Upper lobe of left lung (tissue), 6 donors: ENCODE measurements at places on chromosomes 11 and 22. TPM values are rescaled to one million over a fixed set of nuclear protein-coding genes. Genes with fewer than 3 reads are reported as not detected.

DNA sequence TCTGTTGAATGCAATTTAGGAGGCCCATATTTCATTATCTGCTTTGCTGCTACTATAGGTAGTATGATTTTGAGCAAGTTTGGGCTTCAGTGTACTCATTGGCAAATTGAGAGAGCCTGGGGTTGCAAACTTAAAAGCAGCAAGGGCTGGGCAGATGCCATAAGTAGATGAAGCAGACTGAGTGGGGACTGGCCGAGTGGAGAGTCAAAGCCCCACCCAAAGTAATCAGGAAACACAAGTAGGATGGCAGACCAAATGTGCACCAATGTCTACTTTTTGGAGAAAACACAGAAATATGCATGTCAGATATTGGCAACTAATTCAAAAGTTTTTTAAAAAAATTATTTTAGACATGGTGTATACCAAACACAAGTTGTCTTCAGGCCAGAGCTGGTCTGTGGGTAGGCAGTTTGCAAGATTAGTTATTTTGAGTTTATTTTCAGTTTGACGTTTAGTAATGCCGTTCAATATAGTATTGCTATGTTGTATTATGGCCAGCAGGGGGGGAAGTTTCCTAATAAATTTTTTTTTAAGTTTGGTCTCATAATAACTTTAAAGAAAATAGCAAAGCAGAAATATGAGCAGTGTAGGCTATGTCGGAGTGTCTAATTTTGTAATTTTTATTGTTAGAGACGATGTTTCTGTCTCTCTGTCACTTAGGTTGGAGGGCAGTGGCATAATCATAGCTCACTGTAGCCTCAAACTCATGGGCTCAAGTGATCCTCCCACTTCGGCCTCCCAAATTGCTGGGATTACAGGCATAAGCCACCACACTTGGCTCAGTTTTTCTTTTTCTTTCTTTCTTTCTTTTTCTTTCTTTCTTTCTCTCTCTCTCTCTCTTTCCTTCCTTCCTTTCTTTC, 105.1 kb downstream of the HIPK3 start:
- no peak for DNase-seq

DNA sequence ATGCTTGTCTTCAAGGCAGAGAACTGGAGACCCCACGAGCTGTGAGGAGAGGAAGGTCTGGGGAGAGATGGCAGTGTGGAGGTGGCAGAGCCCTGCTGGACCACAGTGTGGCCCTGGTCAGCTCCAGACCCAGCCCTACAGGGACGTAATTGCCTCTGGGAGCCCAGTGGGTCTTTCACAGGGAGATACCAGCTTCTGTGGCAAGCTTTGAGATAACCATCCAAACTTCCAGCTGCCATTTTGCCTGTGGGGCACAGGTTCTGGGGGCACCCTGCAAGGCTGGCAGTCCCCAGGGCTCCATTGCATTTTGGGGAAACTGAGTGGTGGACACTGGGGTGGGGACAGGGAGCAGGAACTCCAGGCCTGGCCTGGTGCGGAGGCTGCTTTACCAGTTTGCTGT, 10.2 kb upstream of the MPPED1 start:
- DNase-seq = no peak

DNA sequence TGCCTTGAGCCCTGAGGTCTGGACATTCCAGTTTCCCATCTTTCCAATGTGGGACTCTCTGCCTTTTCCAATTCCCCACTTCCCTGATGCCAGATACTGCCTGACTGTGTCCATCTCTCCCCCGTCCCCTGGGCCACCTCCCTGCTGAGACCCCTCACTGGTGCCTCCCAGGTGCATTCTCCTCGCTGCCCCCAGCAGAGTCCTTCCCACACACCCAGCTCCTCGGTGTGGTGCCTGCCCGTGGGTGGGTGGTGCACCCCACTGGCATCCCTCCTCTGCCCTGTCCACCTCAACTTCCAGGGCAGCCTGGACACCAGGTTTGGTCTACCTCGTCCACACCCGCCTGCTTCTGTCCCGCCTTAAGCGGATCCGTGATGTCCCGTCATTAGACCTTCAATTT, 4.9 kb upstream of the MRGPRF start:
- DNase-seq = peak; percentile 46

DNA sequence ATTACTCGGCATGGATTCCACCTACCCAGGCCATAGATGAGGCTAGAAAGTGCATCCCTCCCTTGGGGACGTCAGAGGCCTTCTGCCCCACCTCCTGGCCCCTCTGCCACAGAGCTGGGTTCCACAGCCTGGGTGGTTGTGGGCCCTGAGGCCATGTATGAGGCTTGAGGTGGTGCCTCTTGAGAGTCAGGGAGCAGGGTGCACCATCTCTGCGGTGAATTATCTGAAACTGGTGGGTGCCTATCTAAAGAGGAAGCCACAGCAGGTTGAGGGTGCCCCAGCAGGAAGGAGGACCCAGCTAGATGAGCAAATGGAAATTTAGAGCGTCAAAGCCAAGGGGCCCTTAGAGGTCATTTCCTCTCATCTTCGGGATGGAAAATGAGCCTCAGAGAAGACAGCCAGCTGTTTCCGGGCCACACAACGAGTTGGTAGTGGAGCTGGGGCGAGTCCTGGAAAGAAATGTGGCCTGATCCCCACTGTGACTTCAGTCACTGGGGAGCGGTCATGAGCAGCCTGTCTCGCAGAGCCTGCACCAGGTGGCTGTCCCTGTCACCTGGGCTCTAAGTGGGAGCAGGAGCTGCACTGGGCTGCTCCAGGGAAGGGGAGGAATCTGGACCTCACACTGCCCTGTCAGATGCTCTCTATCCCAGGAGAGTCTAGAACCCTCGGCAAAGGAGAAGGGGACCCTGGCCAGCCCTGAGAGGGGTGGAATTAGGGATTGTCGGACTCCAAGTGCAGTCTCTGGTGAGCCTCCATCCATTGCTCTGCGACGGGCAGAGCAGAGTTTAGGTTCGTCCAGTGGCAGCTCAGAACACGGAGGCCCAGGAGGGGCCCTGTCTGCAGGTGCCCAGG, 7.3 kb downstream of the ADORA2A start:
- DNase-seq = peak; percentile 56

GRCh38 chr22:37983860-37984791, at the start of gene SOX10:
TSS of gene SOX10 (minus strand) at chr22:37984555. CDS start at chr22:37983784, 771 bp downstream.
- DNase-seq = no peak

GRCh38 chr22:17266251-17266971, 47.2 kb upstream of the ADA2 start:
- DNase-seq = no peak

- DNase-seq = no peak
Measured at GRCh38 chr11:113048820-113049768, 87.9 kb downstream of the NCAM1 start.

DNA sequence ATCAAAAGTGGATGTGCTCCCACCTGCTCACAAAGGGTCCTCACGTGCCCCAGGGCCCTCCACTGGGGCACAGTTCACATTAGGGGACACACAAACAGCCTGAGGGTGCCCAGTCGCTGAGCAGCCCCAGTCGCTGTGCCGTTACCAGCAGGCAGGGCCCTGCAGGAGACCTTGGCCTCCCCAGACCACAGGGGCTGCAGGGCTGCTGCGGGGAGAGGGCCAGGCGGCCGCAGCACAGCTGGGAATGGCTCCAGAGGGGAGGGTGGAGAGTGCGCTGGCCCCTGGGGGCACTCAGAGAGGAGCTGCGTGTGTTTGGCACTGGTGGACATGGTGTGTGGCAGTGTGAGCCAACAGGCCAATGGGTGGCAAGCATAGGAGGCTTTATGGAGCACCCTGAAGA, 20.3 kb upstream of the PACSIN2 start:
- DNase-seq = no peak

- DNase-seq = no peak
Measured at GRCh38 chr11:27213232-27213660, 149.8 kb downstream of the CCDC34 start.

GRCh38 chr11:76802621-76803020, 19.5 kb downstream of the TSKU start:
- peak; percentile 19 for DNase-seq

DNA sequence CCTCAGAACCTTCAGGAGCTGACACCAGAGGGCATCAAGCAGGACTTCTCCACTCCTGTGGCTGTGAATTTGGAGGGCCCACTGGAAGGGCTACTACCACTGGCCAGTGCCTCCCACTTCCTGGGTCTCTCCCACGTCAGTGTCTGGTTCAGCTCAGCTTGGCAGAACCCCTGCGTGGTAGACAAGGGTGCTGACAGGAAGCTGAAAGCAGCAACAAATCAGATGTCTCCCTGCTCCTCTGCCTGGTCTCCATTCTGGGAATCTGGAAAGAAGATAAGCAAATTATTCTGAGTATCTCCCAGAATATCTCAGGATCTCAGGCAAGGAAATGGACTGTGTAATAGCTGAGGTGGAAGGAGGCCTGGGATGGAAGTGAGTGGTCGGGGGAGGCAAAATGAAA, 61.5 kb downstream of the TMPRSS5 start:
- no peak for DNase-seq

DNA sequence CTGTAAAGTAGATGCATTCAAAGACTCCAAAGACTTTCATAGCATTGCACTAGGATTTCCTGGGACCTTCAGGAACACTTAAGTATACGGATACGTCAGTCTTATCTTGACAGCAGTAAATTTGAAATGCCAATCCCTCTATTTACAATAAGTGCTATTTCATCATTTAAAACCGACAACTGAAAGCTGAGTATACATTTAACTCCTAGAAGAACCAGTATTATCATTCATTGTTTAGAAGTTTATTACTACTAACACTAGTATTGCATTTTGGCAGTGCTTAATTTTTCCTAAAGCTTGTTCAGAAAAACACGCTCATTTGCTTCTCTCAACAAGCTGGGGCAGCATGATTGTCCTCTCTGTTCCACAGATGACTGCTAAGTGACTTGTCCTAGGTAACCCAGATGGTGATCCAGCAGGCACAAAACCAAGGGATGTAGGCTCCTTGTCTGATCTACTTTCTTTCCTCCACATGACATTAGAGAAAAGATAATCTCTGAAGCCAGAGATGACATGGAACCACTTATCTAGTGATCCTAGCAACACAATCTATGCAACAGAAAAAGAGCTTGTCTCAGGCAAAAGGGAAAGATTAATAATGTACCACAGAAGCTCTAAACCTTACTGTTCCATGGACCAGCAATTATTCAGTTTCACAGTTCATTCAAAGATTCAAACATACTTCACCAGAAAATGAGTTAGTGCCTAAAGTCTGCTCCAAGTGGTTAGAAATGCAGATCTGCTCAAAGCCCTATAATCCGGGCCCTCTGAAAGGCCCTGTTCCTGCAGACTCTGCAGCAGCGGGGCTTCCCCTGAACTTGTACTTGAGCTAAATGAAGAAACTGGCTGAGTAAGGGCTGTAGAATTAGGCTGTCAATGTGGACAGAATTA, 5.2 kb downstream of the MAML2 start:
- DNase-seq = peak; percentile 79

DNA sequence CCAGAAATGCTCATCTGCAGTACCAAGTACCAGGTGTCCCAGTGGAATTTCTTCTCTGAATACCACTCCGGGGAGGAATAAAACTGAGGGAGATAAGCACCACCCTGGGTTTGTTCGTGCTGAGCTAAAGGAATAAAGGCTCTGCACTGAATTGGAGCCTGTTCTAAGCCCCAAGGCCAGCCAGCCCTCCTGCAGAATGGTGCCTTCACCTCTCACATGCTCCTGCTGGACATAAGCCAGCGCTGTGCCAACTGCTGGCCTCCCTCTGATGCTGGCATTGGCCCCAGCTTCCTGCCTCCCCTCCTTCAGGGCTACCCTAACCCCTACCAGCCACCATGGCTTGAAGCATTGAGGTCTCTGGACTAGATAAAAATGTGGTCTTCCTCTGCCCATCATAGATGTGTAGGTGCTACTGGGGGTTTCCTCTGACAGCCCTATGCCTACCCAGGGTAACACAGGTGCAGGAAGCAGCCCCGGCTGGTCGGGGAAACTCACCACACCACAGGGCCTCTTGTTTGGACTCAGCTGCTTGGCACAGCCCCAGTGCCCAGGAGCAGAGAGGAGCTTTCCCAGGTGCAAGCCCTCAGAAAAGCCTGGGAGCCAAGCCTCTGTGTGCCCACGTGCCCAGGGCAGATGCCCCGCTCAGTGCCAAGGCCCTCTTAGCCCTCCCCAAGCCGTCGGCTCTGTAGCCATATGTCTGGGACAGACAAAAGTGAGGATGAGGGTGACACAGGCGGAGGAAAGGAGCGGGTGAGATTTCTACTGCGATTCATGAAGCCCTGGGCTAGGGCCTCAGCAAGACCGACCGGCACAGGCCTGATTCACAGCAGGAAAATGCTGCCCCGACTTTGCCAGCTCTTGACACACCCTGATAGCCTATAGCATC, 34.1 kb upstream of the JAM3 start:
- no peak for DNase-seq

DNA sequence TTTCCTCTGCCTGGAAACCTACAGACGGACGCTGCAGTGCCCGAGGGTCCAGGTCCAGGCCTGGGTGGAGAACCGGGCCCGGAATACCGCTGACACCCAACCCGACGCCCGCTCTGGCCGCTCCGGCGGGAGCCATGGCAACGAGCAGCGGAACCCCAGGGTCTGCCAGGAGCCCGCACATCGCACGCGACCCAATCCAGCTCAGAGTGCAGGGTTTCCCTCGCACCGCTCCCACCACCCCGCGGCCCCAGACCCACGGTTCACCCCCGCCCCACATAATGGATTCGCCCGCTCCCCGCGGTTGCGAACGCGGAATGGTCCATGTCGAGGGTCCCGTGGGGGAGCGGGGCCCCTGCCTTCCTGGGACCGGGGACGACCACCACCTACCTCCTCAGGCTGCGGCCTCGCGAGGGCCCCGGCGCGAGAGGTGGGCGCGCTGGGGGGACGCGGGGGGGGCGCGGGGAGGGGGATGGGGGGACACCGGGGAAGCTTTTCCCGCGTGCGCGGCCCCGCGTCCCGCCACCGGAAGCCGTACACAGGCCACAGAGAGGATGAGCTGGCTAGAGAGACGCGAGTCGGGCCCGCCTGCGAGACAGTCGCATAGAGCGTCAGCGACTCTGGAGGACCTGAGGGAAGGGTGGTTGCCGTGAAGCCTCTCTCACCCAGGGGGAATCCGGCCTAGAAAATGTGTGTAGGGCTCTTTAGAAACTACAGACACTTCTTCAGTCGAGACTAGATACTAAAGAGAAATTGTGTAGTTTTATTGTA, at the start of gene SSRP1:
SSRP1 (minus strand) TSS at position 550 of the 768 bp plus-strand sequence. CDS start 771 bp downstream, outside the sequence.
- peak; percentile 93 for DNase-seq

- no peak for DNase-seq
Measured at GRCh38 chr22:20441631-20442484, 4.2 kb upstream of the SCARF2 start.

The CD82 gene
- total RNA-seq = 29.8 TPM

The VPREB3 gene
- not detected for total RNA-seq

The NRXN2 gene
- not detected for total RNA-seq

The TMEM191C gene
- total RNA-seq = 2.7 TPM

The ROBO4 gene
- 107 TPM for total RNA-seq

The SCGB2A2 gene
- not detected for total RNA-seq

The PIWIL4 gene
- total RNA-seq = 5.1 TPM

The CD248 gene
- 85.6 TPM for total RNA-seq

The IL18 gene
- total RNA-seq = 74.2 TPM

The ADM2 gene
- 3.1 TPM for total RNA-seq

The TMEM138 gene
- total RNA-seq = 23.5 TPM
